ENCODE measurements at places on chromosomes 6 and 20. TPM values are rescaled to one million over a fixed set of nuclear protein-coding genes. Genes with fewer than 3 reads are reported as not detected.

GRCh38 chr6:41939848-41940758 is 1.5 kb downstream of the CCND3 start:
- ATAC-seq: no peak

- ATAC-seq: no peak
These were observed 84.6 kb downstream of the TRDN start for GRCh38 chr6:123551939-123552707.

GRCh38 chr6:153231048-153231646 is 100.1 kb upstream of the RGS17 start:
- no peak for ATAC-seq

Gene LRFN2
- total RNA-seq: not detected

Gene FOXA2
- total RNA-seq: not detected

DNA sequence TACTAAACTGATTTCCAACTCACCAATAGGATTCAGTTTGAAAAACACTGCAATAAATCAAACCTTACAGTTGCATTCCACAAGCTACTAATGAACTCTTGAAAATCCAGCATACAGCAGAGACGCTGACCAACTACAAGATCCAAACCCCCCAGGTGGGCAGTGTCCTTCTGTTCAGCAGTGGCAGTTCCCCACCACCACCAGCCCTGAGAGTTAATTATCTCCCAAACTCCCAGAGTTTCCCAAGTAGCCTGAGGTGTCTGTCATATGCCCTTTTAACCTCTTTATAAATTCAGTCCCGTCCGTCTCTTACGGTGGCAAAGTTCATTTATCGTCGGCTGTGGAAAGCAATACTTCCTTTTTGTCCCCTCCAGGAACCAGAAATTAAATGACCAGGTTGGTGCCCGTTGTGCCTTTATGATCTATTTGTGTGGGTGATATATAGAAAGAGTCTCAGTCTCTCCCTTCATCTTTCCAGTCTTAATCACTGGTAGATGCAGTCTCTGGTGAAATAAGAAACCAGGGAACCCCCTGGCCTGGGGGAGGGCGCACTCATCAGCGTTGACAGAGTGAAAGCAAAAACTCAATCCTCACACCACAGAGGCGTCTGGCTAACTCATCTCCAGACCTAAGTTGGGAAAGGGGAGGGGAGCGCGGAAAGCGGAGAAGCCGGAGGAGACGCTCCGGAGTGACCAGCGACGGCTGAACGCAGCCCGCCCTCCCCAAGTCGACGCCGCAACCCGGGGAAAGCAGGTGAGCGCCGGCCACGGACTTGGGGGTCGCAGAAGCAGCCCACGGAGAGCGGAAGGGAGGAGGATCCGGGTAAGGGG is 717 bp downstream of the MRPL14 start:
- ATAC-seq: peak; percentile 55

GRCh38 chr6:3940703-3941102 is 91.5 kb downstream of the FAM50B start:
- no peak for ATAC-seq

DNA sequence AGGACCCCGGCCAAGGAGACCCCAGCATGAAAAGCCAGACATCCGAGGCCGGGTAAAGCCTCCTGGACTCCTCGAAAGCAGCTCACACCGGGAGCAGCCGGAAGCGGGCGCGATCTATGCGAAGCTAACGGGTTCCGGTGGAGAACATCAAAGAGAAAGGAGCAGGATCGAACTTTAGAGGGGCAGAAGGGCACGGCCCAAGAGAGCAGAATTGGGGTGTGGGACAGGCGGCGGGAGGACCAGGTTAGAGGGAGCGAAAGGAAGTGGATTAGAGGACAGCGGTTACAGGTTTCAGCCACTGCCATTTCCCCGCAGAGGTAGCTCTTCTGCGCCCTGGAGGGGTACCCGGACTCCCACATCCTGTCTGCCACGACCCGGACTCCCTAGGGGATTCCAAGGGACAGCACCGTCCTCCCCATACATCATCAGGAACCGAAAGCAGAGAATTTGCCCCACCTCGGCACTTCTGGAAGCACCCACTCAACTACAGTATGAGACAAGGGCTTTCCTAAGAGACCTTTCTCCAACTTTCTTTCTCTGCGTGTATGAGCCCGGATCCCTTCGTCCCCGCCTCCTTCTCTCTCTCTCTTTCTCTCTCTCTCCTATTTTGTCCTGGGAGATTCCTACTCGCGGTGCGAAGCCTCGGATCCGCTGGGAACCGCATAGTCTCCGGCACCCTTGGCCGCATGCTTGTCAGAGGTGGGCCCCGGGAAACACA is 507 bp upstream of the VGLL2 start:
- ATAC-seq: peak; percentile 19

Gene TFB1M
- 13.4 TPM for total RNA-seq

All from gastroesophageal sphincter (tissue), 4 donors.